Smooth muscle cell of bladder (primary cell): ENCODE measurements at places on chromosomes 4 and X. TPM values are rescaled to one million over a fixed set of nuclear protein-coding genes. Genes with fewer than 3 reads are reported as not detected.

Gene SMIM43
- 5.4 and 11.2 TPM in 2 replicates for total RNA-seq

Gene HMGN5
- total RNA-seq: 0.46 and 1.00 TPM in 2 replicates

Gene GLRA2
- total RNA-seq: not detected in 2 replicates

Gene DGAT2L6
- not detected in 2 replicates for total RNA-seq
